Mesenchymal stem cell (in vitro differentiated cells and primary cell): ENCODE measurements at places on chromosomes 4 and X.

- no peak for DNase-seq
Observed at GRCh38 chr4:107380190-107380589, 339.8 kb downstream of the PAPSS1 start.

GRCh38 chrX:139890991-139891700 lies 41.7 kb downstream of the ATP11C start:
- DNase-seq, result peak; percentile 78

DNA sequence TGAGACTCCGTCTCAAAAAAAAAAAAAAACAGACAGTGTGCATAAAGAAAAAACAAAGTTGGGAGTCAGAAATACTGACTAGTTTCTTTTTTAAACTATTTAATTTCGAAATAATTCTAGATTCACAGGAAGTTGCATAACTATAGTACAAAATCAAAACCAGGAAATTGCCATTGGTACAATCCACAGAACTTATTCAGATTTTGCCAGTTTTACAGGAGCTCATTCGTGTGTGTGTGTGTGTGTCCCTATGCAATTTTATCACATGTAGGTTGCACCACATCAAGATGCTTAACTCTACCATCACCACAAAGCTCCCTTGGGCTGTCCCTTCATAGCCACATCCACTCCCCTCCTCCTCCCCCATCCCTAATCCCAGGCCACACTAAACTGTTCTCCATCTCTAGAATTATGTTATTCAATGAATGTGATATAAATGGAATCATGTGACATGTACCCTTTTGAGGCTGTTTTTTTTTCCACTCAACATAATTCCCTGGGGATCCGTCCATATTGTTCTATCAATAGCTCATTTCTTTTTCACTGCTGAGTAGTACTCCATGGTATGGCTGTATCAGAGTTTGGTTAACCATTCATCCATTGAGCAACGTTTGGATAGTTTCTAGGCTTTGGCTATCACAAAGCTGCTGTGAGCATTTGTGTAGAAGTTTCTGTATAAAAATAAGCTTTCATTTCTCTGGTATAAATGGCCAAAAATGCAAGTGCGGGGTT lies 16.3 kb upstream of the DDX3X start:
- DNase-seq, result no peak

DNA sequence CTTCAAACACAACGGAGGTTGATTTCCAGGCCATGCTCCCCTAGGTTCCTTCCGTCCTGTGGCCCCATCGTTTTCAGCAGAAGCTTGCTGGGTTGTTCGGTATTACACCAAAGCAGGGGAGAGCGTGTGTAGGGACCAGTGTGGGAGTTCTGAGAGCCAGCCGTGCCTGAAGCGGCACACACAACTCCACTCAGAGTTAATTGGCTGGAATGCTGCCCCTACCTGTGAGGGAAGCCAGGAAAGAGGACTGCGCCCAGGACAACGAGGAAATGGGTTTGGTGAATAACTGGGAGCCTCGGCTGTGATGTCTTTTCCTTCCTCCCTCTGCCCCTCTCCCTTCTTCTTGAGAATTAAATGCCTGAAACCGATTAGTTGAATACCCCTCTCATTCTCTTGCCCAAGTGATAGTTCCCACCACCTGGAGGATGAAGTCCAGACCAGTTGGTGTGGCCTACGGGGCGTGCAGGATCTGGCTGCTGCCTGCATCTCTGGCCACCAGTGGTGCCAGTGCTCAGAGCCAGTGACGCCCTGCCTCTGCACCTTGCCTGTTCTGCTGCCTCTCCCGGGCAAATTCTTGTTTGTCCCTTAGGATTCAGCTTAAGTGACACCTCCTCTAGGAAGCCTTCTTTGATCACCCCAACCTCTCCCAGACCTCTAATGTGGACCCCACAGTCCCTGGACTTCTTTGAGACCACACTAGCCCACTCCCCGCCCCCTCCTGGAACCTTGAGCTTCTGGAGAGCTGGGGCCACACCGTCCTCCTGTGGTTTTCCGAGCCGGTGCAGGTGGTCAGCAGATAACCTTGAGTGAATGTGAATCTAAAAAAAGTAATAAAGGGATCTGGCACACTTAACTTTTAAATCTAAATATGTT lies 33.6 kb downstream of the TBC1D14 start:
- DNase-seq, result peak; percentile 47

GRCh38 chr4:181289198-181289597 lies 954.0 kb upstream of the TENM3 start:
- DNase-seq, result no peak

GRCh38 chr4:145320294-145320693 lies 139.9 kb upstream of the OTUD4 start:
- DNase-seq, result no peak
